OCI-LY7 (cell line): ENCODE measurements at places on chromosomes 4 and X. TPM values are rescaled to one million over a fixed set of nuclear protein-coding genes. Genes with fewer than 3 reads are reported as not detected.

DNA sequence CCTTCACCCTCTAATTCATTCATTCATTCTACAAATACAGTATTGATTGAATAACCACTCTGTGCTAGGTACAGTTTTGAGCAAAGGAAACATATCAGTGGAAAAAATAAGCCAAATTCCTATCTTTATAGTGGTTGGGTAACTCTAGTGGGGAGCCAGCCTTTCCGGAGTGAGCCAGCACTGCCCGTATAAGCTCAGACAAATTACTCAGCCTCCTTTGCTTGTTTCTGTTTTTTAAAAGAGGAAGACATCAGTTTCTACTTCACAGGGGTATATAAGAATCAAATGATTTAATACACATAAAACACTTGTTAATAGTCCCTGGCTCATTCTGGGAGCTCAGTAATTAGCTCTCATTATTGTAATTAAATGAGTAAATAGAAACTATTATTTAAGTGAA is 238.2 kb upstream of the MAD2L1 start:
- DNase-seq: no peak

Gene TLR6
- 7.1 and 9.2 TPM in 2 replicates for total RNA-seq

Gene HSD17B13
- total RNA-seq: 0.20 TPM in 1 of 2 replicates, not detected in the other

DNA sequence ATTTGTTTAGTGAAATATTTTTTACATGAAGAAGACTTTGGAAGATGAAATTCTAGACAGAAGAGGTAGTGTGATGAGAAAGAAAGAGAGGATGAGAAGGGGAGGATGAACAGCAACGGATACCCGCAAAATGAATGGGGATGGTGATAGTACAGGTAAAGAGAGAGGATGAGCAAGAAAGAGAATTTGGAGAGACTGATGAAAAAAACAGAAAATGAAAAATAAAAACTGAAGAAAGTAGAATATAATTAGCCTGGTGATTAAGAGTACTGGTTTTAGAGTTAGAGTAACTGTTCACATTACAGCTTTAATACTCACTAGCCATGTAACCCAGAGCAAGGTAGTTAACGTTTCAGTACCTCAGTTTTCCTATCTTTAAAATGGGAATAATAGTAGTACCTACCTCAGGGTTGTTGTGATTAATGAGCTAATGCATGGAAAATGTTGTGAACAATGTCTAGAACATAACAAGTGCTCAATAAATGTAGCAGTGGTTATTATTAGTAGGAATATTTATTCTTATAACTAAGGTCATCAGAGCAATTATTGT is 54.9 kb upstream of the ANTXR2 start:
- DNase-seq: no peak

DNA sequence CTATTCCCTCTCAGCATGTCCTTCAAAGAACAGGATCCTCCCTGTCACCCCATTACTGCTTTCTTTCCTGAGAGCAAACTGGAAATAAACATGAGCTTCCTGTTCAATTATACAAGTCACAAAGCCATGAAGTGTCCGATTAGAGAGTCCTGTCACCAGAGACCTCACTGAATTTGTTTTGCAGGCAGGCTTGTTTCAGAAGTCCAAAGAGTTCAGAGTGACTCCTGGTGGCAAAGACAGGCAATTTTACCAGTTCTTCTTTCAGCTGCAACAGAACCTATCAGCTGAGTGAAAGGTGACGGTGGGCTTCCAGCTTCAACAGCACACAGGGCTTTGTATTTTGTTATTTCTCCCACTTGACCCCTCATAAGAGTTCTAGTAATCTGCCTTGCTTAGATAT is 6.4 kb downstream of the ELK1 start:
- DNase-seq: no peak

Gene HS3ST1
- not detected in 2 replicates for total RNA-seq

Gene MAP3K15
- not detected in 2 replicates for total RNA-seq

- peak; percentile 50 for DNase-seq
Observed at GRCh38 chrX:16436348-16437188, 213.4 kb upstream of the S100G start.

- DNase-seq: no peak
Observed at GRCh38 chr4:118775405-118775804, 60.5 kb downstream of the SEC24D start.

Gene MGAT4D
- not detected in 2 replicates for total RNA-seq

DNA sequence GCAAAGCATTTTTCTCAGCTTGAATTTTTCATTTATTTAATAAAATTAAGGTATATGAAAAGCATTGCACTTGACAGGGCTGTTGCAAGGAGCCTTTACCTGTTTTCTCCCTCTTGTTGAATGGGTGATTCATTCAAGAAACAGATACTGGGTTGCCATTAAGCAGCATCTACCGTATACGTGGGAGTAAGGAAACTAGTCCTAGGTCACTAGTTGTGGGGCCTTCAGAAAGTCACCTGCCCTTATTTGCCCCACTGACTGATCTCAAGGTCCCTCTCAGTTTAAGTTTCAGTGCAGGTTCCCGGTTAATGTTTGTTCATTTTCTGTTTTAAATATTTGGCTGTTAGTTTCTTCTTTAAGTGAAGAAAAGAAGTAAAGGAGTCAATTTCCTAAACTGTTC is 34.0 kb downstream of the LHFPL1 start:
- no peak for DNase-seq

GRCh38 chr4:111671756-111672155 is 473.5 kb upstream of the FAM241A start:
- no peak for DNase-seq

Gene ACE2
- not detected in 2 replicates for total RNA-seq

Gene RPL9
- total RNA-seq: 1,698 and 1,735 TPM in 2 replicates

GRCh38 chrX:111506826-111507225 is 4.6 kb upstream of the SERTM2 start:
- no peak for DNase-seq

DNA sequence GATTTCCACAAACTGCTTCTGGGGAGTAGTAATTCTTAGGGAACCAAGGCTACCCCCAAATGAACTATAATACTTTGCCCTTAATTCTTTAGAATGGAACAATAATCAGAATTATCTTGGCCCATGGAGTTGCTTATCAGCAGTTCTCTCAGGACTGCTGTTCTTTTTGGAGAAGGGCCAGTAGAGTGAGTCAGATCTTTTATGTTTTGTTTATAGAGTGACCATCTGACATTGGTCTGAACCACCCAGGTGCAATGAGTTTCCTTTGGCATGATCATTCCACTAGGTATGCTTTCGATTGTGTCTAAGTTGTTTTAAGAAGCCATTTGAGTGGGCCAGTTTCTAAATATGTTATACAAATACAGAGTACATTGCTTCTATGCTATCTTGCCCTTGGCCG is 31.8 kb downstream of the PRRG1 start:
- DNase-seq: no peak

- no peak for DNase-seq
Observed at GRCh38 chrX:54447461-54447860, 7.3 kb downstream of the TSR2 start.

Gene CHIC1
- total RNA-seq: 4.5 TPM in 2 replicates

Gene ANXA3
- not detected in 2 replicates for total RNA-seq

GRCh38 chr4:115274545-115274944 is 161.1 kb upstream of the NDST4 start:
- DNase-seq: peak; percentile 53

DNA sequence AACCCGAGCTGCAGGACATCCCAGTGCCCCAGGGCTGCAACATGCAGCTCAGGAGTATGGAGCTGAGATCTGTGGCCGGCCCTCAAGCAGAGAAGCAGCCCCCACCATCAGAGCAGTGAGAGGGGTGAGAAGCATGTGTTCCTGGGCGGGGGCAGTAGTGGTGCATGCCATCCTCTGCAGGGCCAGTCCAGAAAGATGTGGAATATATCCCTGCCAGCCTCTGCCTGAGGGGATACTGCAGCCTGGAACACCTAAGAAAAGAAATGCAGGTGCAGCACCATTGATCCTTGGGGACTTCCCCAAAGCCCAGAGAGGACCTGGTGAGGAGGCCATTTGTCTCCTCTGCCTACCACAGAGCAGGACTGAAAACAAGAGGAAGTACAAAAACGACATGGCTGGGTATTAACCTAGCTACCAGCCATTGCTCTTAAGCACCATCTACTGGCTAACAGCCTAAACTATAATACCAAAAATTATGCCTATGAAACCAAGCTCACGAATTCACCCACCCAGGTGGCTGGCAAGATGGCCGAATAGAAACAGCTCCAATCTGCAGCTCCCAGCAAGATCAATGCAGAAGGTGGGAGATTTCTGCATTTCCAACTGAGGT is 158.8 kb downstream of the ADGRA3 start:
- no peak for DNase-seq

DNA sequence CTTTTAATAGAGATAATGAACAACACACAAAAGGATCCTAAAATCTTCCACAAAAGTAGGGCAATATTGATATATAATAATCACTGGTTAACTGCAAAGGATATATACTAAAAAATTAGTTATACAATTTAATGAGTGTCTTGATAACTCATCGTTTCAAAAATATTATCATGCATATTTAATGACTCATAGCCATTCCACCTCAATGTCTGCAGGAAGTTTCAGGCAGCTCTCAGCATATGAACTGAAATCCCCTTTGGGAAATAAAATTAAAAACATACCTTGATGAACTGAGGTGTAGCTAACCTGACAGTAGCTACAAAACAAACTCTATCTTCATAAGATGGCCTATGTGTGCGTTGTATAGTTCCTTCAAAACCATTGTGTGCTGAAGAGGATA is 62.9 kb downstream of the TMEM165 start:
- no peak for DNase-seq

DNA sequence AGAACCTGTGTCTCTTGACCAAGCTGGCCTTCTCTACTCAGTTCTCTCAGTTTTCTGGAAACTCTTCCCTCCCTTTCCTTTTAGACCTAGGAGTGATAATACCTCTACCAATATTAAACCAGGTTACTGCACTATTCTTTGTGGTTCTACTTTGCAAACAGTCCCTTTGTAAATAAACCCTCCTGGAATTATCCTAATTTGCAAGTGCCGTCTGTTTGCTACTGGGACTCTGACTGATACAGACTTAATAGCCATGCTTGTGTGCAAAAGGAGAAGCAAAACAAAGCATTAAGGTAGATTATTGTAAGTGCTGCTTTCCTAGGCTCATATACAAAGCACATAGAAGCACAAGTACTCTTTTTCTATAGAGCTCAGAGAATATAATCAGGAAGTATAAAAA is 507.0 kb downstream of the INPP4B start:
- DNase-seq: no peak

Gene TBX22
- total RNA-seq: not detected in 2 replicates

GRCh38 chrX:139554376-139554775 is 23.8 kb downstream of the F9 start:
- DNase-seq: peak; percentile 56

GRCh38 chr4:141027421-141027820 is 105.8 kb downstream of the RNF150 start:
- no peak for DNase-seq

- no peak for DNase-seq
Observed at GRCh38 chrX:31301941-31302340, 230.1 kb upstream of the FTHL17 start.

GRCh38 chrX:78997870-78998558 is 52.8 kb downstream of the P2RY10 start:
- DNase-seq: peak; percentile 73

DNA sequence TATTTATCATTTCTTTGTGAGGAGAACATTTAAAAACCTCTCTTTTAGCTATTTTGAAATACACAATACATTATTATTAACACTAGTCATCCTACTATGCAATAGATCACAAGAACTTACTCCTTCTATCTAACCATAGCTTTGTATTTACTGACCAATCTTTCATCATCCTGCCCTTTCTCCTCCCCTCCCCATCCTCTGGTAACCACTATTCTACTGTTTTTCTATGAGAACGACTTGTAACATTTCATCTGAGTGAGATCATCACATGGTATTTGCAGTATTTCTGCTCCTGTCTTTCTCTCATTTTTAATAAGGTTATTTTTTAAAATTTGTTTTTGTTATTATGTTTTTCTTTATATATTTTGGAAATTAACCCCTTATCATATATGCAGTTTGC is 331.8 kb downstream of the TEX13C start:
- no peak for DNase-seq

- DNase-seq: no peak
Observed at GRCh38 chr4:82358847-82359246, 14.9 kb downstream of the HNRNPD start.

GRCh38 chr4:65170768-65171514 is 499.3 kb downstream of the EPHA5 start:
- no peak for DNase-seq

Gene TSPAN6
- not detected in 2 replicates for total RNA-seq

DNA sequence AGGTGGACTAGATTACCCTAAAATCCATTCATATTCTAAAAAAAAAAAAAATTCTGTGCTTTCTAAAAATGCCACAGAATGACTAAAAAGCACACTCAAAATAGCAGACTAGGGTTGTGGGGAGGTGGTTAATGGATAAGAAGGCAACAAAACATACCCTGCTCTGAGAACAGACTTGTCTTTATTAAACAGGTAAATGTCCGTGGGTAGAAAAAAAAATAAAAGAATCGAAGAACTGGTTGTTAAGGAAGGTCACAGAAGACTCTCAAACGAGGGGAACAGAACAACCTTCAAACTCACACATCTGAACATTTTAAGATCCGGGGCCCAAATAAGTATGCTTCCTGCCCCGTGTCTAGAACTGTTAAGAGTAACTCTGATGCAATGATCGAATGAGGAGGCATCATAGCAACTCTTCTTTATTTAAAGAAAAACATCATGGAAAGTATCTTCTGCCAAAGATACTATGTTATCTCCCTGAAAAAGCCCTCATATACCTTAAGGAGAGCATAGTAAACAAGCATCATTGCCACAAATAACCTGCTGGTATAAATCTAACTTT is 68.4 kb downstream of the ELF2 start:
- DNase-seq: no peak

DNA sequence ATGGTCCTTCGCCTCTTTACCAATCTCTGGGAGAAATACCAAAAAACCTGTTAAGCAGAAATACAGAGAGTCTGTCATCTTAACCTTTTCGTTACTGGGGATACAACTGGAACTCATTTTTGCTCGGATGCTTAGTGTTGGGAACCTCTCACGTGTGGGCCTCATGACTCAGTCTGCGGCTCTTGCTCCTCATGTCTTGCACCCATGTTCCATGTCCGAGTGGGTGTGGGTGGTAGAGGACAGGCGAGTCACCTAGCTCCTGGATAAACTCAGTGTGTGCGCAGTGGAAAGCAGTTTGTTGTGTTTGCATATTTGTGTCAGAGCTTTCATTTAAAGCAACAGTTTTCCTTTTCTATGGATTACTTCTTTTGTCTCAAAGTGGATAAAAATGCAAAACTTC is 70.6 kb downstream of the TNIP2 start:
- DNase-seq: no peak

GRCh38 chr4:124939908-124940307 is 227.4 kb upstream of the ANKRD50 start:
- no peak for DNase-seq

Gene PRDM8
- total RNA-seq: not detected in 2 replicates

Gene GLUD2
- 0.24 TPM in 1 of 2 replicates, not detected in the other for total RNA-seq

Gene DSPP
- not detected in 2 replicates for total RNA-seq

- DNase-seq: no peak
Observed at GRCh38 chr4:5747738-5748375, 36.9 kb downstream of the EVC start.

- no peak for DNase-seq
Observed at GRCh38 chrX:97846228-97846627, 962.5 kb downstream of the RPA4 start.
